Inflammatory macrophage treated with lipopolysaccharide for 1 hour (primary cell): ENCODE measurements at places on chromosomes 13 and 19.

GRCh38 chr13:44903574-44903985, 85.7 kb downstream of the NUFIP1 start:
- no peak for DNase-seq

- no peak for DNase-seq
Measured at GRCh38 chr13:25401958-25402357, 30.2 kb downstream of the ATP8A2 start.

- DNase-seq = no peak
Measured at GRCh38 chr13:81957121-81957520, 1616.2 kb upstream of the SPRY2 start.

GRCh38 chr19:1057176-1057855, 9.7 kb upstream of the ARHGAP45 start:
- peak; percentile 28 for DNase-seq

DNA sequence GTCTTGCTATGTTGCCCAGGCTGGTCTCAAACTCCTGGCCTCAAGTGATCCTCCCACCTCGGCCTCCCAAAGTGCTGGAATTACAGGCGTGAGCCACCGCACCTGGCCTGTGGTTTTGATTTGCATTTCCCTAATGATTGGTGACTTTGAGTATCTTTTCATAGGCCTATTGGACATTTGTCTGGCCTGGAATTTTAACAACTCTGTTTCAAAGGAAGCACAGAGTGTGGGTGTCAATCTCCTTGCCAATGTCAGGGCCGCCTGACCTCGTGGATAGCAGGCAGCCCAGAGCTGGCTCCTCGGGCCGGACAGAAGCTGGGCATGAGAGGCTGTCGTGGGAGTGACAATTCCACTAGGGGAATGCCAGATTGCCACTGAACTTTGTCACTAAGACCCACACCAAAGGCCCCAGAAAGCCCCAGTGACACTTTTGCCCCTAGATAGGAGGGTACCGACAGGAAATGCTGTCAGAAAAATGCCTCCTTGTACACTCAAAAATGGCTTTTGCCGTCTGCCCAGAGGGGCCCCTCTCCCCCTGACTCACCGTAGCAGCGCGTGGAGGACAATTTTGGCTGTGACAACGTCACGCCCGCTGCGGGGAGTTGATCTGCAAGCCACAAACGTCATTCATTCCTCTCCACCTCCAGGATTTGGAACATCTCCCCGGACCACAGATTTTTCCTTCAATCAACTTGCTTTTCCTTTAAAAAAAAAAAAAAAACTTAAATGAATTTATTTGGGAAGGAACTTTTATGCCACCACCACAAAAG, 11.7 kb upstream of the ADGRE5 start:
- DNase-seq = peak; percentile 77

DNA sequence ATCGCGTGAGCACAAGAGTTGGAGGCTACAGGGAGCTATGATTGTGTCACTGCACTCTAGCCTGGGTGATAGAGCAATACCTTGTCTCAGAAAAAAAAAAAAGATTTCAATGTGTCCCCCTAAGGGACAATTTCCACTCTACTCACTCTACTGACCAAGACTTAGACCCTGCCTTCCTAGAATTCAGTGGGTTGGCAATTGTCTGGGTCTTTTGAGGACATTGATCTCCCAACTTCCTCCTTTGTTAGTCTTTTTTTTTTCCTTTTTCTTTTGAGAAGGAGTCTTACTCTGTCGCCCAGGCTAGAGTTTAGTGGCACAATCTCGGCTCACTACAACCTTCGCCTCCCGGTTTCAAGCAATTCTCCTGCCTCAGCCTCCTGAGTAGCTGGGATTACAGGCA, 2.2 kb downstream of the SPTBN4 start:
- DNase-seq = peak; percentile 16

- DNase-seq = no peak
Measured at GRCh38 chr13:114070098-114070799, 62.2 kb downstream of the RASA3 start.

GRCh38 chr19:41844601-41845000, at the start of gene LYPD4:
LYPD4 (minus strand) TSS chr19:41844683; CDS start chr19:41839285, 5,398 bp downstream.
- no peak for DNase-seq

GRCh38 chr13:41398494-41399170, 58.7 kb upstream of the RGCC start:
- no peak for DNase-seq
